ENCODE measurements at places on chromosomes 16 and 17.

DNA sequence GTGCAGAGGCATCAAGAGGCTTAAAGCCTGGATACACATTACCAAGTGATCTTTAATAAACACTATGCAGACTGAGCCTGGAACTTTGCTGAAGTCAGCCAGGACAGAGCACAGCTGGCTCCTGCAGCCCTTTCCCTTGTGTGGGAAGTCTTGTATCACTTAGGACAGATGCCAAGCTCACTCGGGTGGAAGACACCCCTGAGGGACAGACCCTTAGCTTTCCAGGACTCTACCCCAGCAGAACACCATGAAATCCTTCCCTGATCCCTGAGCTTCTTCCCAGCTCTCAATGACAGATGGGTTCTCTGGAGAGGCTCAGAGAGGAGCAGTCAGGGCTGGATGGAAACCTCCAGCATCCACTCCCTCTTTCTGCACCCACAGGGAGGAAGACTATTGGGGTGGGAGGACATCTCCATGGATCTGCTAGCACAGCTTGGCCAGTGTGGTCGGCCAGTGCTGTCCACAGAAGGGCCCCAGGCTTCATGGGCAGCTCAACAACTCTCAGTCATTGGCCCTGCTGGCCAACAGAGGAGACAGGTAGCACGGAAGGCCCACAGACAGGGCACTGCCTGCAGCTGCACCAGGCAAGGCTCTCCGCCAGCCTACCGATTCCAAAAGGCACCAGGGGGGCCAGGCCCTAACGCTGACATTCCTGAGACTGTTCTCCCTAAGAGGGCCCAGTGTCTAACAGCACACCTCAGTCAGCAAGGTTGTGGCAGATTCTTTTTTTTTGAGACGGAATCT is 15.9 kb downstream of the RAB5C start:
- DNase-seq, result no peak

GRCh38 chr16:79042886-79043285 is 557.7 kb downstream of the MAF start:
- no peak for DNase-seq

DNA sequence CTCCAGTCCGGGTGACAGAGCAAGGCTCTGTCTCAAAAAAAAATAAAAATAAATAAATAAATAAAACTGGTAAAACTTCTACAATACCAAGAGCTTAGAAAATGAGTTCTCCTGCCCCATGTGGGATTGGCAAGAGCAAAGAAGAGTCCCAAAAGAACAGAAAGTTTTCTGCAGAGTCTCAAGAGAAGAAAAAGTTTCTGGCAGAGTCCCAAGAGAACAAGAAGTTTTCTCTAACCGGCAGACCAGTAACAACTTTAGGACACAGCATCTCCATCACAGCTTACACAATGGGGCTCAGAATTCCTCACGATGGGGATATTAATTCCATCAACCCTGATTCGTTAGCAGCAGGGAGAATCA is 1.1 kb downstream of the SLC39A11 start:
- no peak for DNase-seq

DNA sequence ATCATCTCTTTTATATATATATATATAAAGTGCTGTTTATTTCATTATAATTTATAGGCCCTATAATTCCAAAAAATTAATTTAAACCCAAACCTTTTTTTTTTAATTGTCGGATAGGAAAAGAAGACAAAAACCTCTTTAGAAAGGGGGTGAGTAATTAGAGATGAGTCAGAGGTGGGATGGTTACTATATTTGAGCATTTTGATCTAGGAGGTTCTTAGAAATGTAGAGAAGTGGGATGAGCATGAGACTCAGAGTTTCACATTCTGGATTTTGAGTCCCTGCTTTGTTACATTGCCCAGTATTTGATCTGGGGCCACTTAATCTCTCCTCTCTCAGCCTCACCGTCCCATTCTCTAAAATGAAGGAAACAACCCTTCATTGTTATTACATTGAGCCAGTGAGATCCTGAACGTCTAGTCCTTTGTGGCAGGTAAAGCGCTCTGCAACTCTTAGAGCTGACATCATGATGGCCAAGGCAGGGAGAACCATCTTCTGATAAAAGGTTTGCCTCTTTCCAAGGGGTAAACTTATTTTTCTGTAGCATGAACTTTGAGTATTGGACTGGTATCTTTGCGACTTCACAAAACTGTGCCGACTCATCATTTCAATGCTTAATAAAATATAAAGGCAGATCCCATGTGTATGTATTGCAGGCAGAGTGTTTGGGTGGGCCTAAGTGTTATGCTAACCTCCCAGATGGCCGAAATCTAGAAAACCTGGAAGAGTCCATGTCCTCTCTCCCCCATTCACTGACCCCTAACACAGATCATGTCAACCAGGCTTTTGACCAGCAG is 21.3 kb downstream of the HS3ST3B1 start:
- peak; percentile 37 for DNase-seq

DNA sequence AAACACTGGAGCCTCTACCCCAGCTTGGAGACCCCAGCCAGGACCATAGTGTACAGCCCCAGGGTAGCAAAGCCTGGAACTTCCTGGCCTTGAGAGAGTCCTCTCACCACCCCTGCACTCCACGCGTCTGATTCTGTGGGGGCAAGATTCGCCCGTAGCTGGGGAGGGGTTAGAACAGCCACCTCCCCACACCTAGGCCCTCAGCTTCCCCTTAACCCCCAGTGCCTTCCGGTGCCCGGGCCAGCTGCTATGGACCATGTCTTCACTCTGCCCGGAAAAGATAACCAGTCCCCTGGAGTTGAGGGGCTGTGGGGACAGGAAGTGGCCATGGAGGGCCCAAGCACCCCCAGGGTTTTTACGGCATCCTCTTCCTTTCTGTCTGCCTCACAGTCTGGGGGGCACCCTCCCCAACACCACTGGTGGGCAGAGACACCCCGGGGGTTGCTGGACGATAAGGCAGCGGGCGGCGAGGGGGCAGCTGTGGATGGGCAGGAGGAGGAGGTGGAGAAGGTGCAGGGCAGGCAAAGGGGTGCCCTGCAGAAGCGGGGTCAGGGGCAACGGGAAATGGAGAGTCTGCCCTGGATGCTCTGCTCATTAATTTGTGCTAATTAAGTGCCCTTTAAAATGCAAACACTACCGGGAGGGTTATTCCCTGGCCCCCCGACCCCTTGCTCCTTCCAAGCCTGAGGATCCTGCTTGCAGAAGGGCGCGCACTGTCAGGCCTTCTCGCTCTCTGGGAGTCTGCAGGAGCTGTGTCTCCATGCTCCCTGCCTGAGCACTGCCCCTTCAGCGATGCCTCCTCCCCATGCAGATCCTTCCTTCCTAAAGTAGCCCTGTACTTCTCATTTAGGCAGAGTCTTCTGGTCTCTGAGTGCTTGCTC is 2.4 kb downstream of the PRSS27 start:
- DNase-seq, result no peak

DNA sequence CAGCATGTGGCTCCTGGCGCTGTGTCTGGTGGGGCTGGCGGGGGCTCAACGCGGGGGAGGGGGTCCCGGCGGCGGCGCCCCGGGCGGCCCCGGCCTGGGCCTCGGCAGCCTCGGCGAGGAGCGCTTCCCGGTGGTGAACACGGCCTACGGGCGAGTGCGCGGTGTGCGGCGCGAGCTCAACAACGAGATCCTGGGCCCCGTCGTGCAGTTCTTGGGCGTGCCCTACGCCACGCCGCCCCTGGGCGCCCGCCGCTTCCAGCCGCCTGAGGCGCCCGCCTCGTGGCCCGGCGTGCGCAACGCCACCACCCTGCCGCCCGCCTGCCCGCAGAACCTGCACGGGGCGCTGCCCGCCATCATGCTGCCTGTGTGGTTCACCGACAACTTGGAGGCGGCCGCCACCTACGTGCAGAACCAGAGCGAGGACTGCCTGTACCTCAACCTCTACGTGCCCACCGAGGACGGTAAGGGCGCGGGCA is 645 bp downstream of the NLGN2 start:
- no peak for DNase-seq

- DNase-seq, result no peak
These were observed 28.0 kb downstream of the CTU2 start for GRCh38 chr16:88734361-88734728.

GRCh38 chr17:31089471-31089870 is 5.3 kb upstream of the NF1 start:
- no peak for DNase-seq

GRCh38 chr17:71402661-71403141 is 718.1 kb upstream of the SOX9 start:
- DNase-seq, result peak; percentile 62

DNA sequence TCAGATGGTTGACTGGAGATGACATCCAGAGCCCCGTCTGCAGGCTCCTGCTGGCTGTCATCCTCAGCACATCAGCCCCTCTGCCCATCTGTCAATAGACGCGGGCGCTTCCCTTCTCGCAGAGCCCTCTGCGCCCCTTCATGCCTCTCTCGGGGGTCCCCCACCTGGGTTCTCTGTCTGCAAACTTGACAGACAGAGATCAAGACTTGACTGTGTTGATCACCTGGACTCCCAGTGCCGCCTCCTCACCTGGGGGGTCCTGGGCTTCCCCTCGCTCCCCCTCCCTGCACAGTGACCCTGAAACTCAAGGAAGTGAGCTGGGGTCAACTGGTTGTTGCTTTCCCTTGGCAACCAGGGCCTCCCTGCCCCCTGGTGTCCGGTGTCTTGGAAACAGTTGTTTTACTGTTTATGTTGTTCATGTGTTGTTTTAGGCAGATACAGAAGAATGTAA is 31.9 kb downstream of the RNF213 start:
- DNase-seq, result no peak

DNA sequence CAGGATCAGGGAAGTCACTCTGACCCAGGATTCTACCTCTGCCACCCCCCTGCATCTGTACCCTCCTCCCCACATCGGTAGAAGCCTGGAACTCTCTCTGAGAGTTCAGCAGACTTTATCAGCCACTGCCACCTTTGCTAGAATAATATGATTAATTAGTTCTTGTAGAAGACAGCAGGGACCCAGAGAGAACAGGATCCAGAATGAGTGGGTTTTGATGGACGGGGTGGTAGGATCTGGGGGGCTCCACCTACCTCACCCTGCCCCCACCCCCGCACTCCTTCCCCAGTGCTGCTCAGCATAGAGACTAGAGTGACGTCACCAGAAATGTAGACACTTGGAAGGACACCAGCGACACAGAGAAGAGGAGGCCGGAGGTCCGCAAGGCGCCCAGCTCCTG is 33.5 kb downstream of the ABCC6 start:
- no peak for DNase-seq

DNA sequence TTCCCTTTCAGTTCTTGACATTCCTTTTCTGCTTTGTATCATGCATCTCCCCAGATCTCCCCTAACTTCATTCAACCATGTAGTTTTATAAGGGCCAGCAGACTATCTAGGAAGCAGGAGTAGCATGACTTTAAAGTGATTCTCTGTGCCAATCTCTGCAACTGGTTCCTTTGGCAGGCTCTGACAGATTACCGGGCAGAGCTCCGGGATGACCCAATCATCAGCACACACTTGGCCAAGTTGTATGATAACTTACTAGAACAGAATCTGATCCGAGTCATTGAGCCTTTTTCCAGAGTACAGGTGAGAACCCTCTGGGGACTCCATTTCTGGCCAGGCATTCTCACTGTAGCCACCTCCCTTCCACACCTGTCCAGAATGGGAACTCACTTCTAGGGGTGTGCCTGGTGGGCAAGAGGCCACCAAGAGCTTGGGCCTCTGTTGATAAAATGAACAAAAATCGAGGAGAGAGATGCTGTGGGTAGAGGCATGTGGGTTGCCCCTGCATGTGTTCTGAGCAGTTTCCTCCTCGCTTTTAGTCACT is 7.6 kb upstream of the CDK5R1 start:
- DNase-seq, result no peak

DNA sequence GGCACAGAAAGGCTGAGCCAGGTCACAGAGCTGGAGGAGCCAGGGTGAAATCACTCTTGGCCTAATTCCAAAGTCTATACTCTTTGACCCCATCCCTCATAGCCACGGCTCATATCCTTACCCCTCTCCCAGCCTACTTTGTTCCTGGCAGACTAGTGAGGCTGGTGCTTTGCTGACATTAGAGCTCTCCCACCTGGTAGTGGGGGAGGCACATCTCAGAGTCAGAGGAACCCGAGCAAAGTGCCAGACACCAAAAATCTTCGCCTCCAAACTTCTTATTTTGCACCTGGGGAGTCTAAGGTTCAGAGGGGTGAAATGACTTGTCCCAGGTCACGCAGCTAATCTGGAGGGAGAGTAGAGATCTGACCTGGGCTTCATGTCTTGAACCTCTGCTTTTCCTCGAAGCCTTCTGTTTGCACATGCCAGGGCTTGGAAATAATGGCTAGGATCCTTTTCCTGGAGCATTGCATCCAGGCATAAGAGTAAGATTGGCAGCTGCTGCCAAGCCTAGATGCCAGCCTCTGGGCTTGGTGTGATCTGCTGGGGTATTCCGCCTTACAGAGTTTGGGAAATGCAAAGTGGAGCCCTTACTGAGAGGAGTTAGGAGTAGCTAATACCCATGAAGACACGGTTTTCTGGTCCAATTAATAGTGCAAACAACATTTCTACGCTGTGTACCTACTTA is 126.9 kb downstream of the SPACA3 start:
- no peak for DNase-seq

GRCh38 chr17:65553646-65554552 is 7.5 kb downstream of the AXIN2 start:
- no peak for DNase-seq

GRCh38 chr16:10738231-10739077 is 5.2 kb upstream of the NUBP1 start:
- peak; percentile 91 for DNase-seq

GRCh38 chr17:44002141-44002848 is 2.1 kb upstream of the NAGS start:
- peak; percentile 92 for DNase-seq

- DNase-seq, result peak; percentile 54
These were observed 611 bp downstream of the SMARCE1 start for GRCh38 chr17:40646791-40647623.

DNA sequence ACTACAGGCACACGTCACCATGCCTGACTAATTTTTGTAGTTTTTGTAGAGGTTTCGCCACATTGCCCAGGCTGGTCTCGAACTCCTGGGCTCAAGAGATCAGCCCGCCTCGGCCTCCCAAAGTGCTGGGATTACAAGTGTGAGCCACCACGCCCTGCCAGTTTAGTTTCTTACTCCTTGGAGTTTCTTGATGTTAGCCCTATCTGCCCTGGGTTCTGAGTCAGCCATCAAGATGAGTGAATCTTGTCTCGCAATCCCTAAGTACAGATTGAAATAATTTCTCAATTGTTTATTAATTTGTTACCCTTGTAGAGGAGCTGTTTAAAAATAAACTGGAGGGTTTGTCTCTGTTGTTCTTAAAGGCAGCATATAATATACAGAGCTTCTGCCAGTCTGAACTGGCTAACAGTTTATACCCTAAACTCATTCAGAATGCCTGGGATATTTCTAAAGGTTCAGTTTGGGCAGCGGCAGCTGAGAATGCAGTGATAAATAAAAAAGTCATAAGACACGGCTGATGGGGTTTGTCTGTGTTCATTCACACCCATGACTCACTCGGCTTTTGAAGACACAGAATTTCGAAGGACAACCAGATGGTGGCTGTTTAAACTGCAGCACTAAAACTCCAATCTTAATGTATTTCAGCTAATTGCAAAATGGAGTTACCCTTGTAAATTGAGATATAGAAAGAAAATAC is 39.6 kb downstream of the GPRC5B start:
- peak; percentile 71 for DNase-seq

- no peak for DNase-seq
These were observed at the start of gene CD300A for GRCh38 chr17:74466111-74466827. Gene CD300A (plus strand): TSS chr17:74466634. CDS start chr17:74466704, 70 bp downstream.
